Activated CD8-positive, alpha-beta memory T cell treated with anti-CD3 and anti-CD28 coated beads, Interleukin-2, amount 10 ng/mL, durations not matched to agents 7 days and 5 days (primary cell): ENCODE measurements at places on chromosomes 2 and 18. TPM values are rescaled to one million over a fixed set of nuclear protein-coding genes. Genes with fewer than 3 reads are reported as not detected.
A peak's percentile ranks its signal among the peaks of the same experiment; 100 is the strongest.

The C2orf81 gene
- total RNA-seq = 1.8 TPM

DNA sequence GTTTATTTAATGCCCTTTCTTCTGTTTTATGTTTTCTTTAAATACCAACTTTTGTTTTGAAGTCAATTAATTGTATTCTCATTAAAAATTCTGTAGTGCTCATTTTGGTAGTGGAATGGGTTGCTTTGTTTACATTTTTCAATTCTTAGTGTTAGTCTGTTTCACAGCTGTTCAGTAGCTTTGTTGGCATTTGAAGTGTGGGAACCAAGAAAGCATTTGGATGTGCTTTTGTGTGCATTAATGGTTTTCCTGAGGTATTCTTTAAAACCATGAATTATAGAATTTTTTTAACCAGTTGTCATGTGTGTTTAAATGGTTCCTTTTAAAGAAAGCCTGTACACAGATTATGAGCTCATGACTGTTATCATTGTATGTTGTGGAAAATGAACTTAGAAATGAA is 19.7 kb downstream of the MIB1 start:
- no peak overlapping the region for H3K27ac ChIP-seq
- peaks cover 10% of the 10 kb centered on the region for H3K4me1 ChIP-seq
- DNase-seq = no peak
- peaks cover 5% of the 10 kb centered on the region for H3K36me3 ChIP-seq
- no peaks in the 10 kb centered on the region for H3K27me3 ChIP-seq

The TCF4 gene
- total RNA-seq = 2.0 TPM

DNA sequence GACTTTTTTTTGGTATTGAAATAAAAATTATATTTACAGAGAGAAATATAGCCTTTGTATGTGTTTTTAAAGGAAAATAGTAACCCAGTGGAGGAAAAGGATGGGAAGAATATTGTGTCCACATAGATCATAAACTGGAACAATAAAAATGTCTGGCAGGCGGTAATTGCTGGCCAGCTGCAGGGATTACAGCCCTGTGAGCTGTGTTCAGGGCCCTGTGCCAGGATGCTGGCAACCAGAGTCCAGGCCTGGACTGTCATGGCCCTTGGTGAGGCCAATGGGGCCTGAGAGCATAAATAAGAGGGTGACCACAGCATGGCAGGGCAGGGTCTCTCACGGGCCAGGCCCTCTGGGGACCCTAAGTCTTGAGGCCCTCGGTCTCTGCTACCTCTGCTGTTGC is 171.2 kb downstream of the ACOXL start:
- peaks cover 20% of the 10 kb centered on the region for H3K27me3 ChIP-seq
- no peaks in the 10 kb centered on the region for H3K36me3 ChIP-seq
- H3K4me3 ChIP-seq = no peak overlapping the region
- DNase-seq = no peak

DNA sequence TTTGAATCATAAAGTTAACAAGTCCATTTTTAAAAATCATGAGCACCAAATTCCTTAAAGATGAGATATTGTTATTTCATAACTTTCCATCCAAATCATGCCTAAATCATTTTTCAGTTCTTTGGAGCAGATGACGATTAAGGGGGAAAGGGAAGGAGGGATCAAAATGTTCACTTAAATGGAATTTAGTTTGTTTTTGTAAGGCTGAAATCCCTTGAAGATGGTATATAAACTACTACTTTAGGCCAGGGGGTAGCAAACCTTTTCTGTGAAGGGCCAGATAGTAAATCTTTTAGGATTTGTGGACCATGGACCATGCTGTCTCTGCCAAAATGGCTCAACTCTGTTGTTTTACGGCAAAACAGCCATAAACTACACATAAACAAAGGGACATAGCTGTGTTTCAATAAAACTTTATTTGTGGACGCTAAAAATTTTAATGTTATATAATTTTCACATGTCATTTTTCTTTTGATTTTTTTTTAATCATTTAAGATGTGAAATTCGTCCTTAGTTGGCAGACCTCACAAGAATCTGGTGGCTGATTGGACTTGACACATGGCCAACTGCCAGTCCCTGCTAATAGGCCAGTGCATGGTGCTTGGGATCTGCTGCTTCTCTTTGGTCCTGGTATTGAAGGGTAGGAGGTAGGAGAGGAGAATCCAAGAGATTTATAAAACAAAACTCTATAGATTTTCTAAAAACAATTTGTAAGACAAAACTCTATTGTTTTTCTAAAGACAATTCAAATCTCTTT is 52.0 kb upstream of the RTN4 start:
- no peak overlapping the region for H3K27ac ChIP-seq
- H3K4me3 ChIP-seq = no peak overlapping the region
- peaks cover 12% of the 10 kb centered on the region for H3K4me1 ChIP-seq
- H3K36me3 ChIP-seq = peaks cover 2% of the 10 kb centered on the region
- DNase-seq = no peak

DNA sequence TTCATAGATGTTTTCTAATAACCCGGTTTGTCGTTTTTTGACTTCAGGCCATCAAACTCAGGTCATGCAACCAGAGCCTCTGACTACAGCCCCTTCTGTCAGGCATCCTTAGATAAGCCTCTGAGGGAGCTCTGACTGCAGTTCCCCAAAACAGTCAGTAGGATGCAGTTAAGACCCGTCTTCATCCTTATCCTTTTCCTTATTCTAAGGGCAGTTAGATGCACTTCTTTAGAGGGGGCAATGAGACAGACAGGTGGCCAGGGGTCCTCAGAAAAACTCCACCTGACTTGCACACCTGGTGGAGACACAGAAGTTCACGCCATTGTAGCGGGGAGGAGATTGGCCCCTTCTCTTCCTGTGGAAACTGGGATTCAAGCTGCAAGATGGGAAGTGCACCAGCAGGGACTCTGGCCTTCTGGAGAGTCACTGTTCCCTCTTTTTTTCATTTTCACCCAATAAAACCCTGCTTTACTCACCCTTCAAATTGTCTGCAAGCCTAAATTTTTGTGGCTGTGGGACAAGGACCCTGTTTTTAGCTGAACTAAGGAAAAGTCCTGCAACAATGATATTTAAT is 104.8 kb upstream of the TFPI start:
- no peak overlapping the region for H3K4me3 ChIP-seq
- no peak for DNase-seq
- H3K4me1 ChIP-seq = no peaks in the 10 kb centered on the region
- H3K27me3 ChIP-seq = no peaks in the 10 kb centered on the region

The CFLAR gene
- total RNA-seq = 242 TPM

The PLCL1 gene
- total RNA-seq = 0.20 TPM

The BCL2L11 gene
- 11.9 TPM for total RNA-seq

The ASXL3 gene
- total RNA-seq = not detected

The AKAIN1 gene
- not detected for total RNA-seq

The GPR39 gene
- not detected for total RNA-seq

GRCh38 chr2:24076849-24077534 is 866 bp upstream of the SF3B6 start:
- DNase-seq = no peak
- H3K27ac ChIP-seq = peak overlapping the region; percentile 96
- H3K4me3 ChIP-seq = peak overlapping the region; percentile 90
- no peaks in the 10 kb centered on the region for H3K27me3 ChIP-seq
- peaks cover 13% of the 10 kb centered on the region for H3K36me3 ChIP-seq

The SPHKAP gene
- not detected for total RNA-seq
